ENCODE measurements at places on chromosomes 6 and 20.

DNA sequence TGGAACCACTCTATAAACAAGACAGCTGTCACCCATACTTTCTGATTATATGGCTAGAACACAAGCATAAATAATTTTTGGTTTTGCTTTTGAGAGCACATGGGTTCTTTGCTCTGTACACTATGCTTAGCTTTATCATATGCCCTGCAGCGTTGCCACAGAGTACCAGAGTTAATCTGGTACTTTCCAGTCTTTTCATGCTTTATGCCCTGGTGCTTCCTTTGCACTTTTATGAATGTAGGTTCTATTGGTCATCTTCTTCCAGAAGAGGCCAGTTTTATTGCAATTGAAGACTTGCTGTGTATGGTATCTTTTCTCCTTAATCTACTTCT, 20.8 kb downstream of the SHLD1 start:
- no peak for DNase-seq

DNA sequence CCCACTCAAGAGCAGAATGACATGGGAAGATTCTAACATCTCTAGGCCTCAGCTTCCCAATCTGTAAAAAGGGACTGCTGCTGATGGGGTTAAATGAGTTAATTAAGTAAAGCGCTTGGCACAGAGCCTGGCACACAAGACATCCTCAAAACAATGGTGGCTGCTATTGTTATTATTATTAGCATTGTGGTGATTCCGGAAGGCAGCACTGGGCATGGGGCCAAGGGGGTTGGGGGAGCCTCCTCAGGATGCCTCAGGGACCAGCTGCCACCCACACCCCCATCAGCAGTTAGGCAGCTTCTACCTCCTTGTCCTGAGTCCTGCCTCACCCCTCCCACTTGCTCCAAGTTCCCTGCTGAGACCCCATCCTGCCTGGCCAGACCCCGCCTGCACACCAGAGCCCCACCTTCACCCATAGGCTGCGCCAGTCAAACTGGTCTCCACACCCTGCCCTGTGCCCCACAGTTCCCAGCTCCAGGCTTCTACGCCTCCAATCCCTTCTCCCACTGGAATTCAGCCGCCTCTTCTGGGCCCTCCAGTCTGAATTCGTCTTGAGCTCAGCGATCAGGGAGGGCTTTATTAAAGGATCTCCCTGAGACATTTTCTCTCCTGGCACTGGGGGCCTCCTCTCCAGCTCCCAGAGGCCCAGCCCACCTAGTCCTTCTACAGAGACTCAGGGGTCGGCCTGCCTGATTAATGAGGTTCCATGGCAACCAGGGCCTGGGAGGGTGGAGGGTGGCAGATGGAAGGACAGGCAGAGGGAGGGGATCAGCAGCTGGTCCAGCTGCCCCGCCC, 1.5 kb downstream of the E2F1 start:
- DNase-seq: no peak

DNA sequence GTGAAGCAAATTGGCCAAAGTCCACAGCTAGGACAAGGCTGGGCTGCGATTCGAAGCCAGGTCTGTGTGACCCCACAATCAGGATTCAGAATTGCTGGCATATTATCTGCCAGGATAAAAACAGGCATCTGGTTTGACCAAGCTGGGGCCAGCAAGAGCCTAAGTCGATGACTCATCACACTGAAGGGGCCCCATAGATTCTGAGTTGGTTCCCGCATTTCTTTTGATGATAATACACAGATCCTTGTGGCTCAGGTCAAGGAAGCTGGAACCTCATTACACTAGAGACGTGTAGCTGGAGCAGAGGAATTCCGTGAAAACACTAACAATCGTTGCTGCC, 6.5 kb downstream of the KCNB1 start:
- no peak for DNase-seq

DNA sequence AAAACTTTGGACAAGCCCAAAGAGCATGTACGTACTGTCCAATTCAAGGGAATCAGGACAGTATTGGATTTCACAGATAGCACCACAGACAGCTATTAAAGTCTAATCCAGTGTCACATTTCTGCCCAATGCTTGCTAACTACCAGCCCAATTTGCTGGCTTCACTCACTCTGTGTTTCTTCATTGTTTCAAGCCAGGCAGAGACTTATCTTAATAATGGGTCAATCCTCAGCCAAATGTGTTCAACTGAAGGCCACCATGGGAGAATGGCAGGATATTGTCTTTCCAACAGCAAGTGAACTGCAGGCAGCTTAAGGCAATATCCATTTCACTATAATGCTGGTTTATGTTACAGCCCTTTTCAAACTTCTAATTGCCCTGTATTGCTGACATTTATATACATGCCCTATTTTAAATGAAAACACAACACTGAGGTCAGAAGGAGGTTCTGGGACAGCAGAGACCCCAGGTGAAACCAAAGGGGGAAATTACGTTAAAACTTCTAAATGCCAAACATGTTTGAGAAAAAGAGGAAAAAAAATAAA, 142.1 kb upstream of the RSPO3 start:
- no peak for DNase-seq

GRCh38 chr6:2792330-2793110, 27.3 kb downstream of the WRNIP1 start:
- DNase-seq: no peak

DNA sequence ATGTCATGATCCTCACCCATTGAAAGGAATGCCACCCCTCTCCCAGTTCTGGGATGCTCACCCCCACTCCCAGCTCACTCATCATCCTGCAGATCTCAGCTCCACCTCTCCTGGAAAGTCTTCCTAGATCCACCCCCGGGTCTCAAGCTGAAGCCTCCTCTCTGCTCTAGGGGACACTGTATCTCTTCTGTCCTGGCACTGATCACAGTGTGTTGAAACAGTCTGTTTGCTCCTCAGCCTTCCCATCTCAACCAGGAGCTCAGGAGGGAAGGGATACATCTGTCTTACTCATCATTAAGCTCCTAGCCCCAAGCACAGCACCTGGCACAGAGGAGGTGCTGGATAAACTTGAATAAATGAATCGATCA, 80.1 kb downstream of the MRPL14 start:
- no peak for DNase-seq

DNA sequence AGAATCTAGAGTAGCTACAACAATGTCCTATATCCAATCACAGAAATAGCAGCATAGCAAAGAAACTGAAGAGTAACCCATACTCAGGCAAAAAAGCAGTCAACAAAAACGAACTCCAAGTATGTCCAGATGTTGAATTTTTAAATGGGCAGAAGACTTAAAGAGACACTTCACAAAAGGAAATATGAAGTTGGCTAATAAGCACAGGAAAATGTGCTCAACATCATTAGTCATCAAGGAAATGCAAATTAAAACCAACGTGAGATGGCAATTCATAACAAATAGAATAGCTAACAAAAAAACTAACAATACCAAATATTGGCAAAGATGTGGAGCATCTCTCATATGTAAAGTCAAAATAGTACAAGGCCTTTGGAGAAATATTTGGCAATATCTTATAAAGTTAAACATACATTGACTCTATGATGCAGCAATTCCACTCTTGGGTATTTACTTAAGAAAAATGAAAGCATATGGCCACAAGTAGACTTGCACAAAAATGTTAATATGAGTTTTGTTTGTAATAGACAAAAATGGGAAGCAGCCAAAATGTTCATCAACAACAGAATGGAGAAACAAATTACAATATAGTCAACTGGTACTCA, 37.7 kb downstream of the FRK start:
- DNase-seq: no peak

DNA sequence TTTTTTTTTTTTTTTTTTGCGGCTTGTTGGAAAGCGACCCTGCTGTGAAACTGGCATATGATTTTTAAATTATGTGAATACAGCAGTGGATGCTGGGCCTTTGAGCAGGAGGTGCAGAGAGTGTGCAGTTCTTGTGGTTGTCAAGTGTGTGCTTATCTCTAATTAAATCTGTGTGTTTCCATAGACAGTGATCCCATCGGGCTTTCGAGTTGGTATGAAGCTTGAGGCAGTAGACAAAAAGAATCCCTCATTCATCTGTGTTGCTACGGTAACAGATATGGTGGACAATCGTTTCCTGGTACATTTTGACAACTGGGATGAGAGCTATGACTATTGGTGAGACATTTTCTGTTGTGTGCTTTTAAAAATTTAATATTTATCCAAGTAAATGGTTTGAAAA, 52.4 kb downstream of the L3MBTL3 start:
- no peak for DNase-seq

DNA sequence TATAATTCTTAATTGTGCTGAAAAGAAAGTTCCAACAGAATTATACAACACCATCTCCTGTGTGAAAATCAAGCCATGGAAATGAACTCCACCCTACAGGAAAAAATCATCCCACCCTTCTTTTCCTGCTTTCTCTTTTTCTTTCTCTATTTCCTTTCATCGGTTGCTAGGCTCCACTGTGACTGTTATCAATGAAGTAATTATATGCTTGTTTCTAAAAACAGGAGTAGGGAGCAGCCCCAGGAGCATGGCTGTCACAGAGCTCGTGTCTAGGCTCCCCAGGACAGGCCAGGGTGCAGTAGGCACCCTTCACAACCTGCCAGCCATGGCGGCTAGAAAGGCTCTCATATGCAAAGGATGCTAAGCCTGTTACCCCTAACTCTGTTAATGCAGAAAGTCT, 13.0 kb downstream of the MPC1 start:
- DNase-seq: no peak
